ENCODE measurements at places on chromosomes 13 and 19.

DNA sequence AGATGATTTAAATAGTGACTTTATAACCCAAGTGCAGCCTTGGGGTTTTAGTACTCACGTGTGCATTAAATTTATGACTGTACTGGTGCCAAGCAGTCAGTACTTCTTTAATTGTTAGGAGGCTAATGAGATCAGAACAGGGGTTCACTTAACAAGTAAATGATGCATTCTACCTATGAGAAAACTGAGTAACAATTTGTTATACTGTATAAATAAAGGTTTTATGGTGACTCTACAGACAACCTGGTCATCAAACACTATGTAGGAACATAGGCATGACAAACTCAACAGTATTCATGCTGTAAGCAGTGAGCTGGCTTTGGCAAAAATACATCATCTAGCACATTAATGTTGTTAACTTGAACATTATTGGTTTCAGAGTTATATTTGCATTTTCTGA, 75.6 kb downstream of the UBL3 start:
- DNase-seq, result no peak

DNA sequence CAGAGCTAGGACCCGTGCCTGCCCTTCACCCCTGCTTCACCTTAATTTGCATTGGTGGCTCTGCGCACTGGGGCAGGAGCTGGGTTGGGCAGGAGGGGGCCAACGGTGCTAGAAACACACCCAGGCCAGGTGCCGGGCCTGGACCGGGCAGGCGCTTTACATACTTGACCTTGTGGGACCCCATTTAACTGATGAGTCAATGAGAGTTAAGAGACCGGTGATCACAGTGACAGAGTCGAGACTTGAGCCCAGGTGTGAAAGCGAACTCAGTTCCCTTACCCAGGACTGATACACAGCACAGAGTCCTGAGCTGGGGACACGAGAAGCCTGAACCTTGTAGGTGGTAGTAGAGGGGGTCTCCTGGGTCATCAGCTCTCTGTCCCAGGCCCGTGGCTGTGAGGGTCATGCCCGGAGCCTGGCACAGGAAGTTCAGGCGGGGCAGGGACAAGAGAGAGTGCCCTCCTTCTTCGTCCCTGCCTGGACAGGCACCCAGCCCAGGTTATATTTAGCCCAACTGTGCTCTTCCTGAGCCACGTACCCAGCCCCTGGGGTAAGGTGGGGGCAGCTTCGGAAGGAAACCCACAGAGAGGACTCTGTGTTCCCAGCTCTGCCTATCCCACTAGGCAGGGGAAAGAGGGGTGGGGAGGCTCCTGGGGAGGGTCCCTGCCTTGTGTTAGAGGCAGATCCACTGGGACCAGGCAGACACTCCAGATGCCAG, 1.9 kb downstream of the PRX start:
- DNase-seq, result no peak

DNA sequence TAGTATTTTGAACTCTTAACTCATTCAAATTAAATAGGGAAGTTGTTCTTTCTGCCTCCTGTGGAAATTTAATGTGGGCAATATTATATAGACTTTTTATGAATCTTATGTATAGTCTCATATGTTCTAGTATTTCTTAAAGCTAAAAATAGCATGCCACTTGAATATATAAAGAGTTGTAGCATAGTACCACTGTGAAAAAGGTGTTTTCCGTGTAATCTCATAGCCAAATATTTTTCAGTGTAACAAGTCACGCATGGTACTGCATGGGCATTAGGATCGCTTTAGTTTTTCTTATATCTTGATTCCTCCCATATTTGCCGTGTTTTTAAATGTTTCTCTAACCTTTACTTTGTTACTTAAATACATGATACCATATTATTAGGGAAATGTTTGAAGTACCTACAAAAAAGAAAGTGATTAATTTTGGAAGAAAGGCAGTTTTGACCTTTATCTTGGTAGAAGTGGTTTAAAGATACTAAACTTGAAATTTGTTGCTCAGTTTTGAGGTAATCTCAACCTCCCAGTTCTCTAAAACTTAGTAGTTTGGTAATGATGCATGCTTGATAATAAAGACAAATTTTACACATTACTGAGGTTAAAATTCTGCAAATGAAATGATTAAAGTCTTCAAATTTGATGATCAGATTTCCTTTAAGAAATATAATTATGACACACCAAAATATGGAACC, 81.2 kb downstream of the PAN3 start:
- DNase-seq, result no peak

DNA sequence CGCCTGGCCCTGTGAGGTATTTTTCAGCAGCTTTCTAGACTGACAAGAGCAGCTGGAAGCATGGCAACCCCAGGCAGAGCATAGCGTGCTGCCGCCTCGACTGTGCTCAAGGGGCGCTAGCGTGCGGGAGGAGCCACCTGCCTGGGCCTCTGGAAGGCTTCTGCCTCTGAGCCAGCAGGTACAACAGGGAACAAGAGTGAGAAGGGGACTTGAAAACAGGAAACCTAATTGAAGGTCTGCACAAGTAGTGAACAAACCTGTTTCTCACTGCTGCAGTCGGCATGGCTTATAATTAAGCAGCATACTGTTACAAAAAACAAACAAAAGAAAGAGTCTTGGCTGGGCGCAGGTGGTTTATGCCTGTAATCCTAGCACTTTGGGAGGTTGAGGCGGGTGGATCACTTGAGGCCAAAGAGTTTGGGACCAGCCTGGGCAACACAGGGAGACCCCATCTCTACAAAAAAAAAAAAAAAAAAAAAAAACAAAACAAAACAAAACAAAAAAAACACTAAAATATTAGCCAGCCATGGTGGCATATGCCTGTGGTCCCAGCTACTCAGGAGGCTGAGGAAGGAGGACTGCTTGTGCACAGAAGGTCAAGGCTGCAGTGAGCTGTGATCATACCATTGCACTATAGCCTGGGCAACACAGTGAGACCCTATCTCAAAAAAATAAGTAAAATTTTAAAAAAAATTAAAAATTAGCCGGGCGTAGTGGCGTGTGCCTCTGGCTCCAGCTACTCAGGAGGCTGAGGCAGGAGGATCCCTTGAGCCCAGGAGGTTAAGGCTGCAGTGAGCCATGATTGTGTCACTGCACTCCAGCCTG, 12.6 kb upstream of the GARRE1 start:
- DNase-seq, result peak; percentile 78

DNA sequence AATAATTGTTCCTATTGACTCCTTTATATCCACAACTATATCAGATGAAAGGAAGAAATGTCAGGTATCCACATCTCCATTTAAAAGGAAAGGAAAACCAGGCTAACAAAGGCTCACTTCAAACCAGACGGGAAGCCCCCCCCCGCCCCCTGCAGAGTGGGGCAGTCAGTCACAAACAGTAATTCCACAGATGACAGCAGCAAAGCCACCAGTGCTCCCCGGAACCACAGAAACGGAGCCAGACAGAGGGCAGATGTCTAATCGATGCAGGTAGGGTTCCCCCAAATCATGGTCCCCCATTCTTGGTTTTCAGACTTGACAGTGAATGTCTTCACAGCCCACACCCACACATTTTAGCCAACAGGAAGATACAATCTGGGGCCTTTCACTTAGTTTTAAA, 100.8 kb downstream of the STK24 start:
- DNase-seq, result peak; percentile 70

DNA sequence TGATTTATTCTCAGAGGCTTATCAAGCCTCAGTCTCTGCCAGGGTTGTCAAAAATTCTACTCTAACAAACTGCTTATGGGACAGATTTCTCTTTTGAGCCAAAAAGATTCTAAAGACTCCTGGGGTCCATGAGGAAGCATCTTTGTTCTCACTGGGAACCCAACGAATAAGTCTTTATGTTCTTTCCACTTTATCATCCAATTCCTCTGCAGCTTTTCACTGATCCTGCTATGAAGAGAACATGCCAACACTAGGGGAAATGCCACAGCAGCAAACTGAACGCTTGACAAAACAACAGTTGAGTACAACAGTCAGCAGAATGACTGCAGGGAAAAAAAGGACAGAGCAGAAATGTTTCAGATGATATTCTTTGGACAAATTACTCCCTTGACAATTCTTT, 22.2 kb downstream of the DCLK1 start:
- DNase-seq, result no peak

DNA sequence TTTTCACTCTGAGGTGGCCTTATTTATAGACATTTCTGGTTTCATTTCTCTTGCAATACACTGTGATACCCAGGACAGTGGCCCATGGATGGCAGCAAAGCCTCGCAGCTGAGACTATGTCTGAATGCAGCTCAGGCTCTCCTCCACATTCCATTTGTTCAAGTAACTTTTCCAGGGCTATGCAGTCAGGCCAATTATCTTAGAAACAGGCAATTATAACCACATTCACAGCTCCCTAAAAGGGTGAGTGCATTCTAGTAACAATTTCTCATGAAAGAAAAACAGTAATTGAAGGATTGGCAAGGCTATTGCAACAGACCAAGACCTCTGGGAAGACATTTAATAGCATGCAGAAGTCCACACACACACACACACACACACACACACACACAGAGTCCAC, 264.0 kb downstream of the TBC1D4 start:
- peak; percentile 35 for DNase-seq

DNA sequence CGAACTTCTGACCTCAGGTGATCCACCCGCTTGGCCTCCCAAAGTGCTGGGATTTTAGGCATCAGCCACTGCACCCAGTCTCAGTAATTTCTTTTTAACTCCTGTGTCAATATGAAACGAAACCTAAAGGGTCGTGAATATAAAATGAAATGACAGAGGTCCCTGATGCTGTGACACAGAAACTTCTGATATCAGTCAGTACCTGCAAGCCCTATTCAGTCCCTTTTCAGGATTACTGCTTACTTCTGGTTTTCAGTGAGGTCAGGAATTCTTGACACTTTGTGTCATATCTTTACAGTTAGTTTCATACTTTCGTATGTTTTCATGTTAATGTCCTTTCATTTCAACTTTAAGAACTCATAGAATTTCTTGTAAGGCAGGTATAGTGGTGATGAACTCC, 58.7 kb downstream of the RNF17 start:
- no peak for DNase-seq

- DNase-seq, result no peak
These were observed 15.1 kb downstream of the SAFB start for GRCh38 chr19:5637971-5638370.

DNA sequence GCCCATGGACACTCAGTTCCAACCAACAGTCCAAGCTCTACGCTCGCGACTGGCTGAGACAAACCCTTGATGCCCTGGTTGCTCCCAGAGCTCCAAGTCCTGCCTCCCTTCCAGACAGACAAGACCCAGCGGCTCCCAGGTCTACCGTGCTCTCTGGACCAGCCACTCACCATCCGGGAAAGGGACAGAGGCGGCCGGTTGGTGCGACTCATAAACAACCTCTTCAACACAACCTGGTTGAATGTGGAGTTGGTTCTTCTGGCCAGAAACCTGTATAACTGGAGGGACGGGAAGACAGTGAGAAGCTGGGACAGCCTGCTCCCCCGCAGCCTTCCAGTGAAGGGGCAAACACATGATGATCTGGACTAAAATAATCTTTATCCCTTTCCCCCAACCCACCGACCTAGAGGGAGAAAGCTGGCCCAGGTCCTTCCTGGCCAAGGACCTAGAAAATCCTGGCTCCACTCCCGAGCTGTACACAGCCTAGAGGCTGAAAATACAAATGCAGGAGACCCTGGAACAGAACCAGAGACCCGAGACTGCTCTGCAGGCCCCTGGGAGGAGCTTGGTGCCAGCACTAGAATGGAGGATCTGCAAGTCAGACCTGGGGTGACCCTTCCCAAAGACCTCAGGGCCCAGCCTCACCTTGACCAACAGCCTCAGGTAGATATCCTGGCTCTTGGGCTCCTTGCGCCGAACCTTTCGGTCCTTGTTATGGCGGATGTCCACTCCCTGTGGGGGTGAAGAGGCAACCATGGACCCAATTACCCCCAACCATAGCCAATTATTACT, 1.6 kb downstream of the RPL18 start:
- no peak for DNase-seq

- DNase-seq, result no peak
These were observed 19.5 kb upstream of the TM6SF2 start for GRCh38 chr19:19292607-19293006.

GRCh38 chr13:39052944-39053343, 14.7 kb downstream of the NHLRC3 start:
- DNase-seq, result no peak

DNA sequence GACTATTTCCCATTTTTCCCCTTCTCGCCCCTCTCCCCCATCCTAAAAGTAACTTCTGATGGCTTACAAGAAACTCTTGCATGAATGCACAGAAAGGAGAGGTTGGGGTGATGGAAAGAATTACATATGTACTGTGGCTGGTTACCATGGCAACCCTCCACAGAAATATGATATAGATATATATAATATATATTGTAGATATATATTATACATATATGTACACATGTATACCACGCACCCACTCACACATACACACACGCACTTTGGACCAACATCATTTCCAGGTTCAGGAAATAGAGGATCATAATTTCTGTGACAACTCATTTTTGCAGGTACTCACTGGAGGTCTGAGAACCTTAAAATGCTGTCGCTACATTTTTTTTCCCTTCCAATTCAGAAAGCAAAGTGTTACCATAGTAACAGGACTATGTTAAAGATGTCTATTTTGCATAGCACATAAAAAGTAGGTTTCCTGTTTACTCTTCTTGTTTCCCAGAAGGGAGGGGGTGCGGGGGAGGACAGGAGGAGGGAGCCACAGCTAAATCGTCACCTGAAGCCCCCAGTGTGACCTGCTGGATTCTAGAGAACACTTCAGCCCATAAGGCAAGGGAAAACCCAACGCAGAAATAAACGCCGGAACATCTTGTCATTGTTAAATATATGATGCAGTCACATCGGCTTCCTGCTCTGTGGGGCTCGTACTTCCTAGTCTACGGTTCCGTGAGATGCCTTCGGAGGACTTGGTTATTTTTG, 44.7 kb downstream of the EFNB2 start:
- no peak for DNase-seq

DNA sequence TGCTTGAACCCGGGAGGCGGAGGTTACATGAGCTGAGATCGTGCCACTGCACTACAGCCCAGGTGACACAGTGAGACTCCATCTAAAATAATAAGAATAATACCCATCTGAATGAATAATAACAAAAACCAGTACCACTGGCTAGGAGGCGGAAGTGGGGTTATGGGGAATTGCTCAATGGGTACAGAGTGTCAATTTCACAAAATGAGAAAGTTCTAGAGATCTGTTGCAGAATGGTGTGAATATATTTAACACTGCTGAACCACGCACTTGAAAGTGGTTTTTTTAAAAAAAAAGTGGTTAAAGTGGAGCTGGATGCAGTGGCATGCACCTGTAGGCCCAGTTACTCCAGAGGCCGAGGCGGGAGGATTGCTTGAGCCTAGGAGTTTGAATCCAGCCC, 18.5 kb downstream of the KLF2 start:
- DNase-seq, result no peak

DNA sequence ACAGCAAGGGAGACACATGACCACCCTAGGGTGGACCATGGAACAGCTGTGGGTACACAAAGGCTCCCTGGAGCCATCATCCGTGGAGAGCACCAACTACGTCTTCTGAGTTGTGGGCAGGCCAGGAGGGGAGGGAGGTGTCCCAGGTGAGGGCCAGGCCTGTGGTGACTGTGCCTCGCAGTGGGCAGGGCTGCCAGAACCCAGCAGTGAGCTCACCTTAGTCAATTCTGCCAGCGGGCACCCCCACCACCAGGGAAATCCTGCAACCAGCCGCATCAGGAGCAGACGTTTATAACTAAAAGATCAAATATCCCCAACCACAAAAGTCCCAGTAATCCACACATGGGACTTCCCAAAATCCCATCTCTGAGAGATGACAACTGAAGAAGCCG, 19.6 kb downstream of the ELL start:
- DNase-seq, result no peak

GRCh38 chr19:45311621-45312020, 11.1 kb downstream of the CKM start:
- DNase-seq, result no peak
